Left lung (tissue), 14 donors: ENCODE measurements at places on chromosomes 1 and 21. TPM values are rescaled to one million over a fixed set of nuclear protein-coding genes. Genes with fewer than 3 reads are reported as not detected.

GRCh38 chr1:160539990-160540858 lies 17.2 kb upstream of the SLAMF6 start:
- H3K4me1 ChIP-seq: no peaks in the 10 kb centered on the region
- H3K27me3 ChIP-seq: no peaks in the 10 kb centered on the region
- DNase-seq: no peak
- no peak overlapping the region for H3K4me3 ChIP-seq
- peak overlapping the region; percentile 55 for H3K27ac ChIP-seq

GRCh38 chr1:234256359-234256758 lies 116.9 kb upstream of the COA6 start:
- no peak overlapping the region for H3K4me3 ChIP-seq
- no peak for DNase-seq
- H3K27me3 ChIP-seq: no peaks in the 10 kb centered on the region
- no peaks in the 10 kb centered on the region for H3K36me3 ChIP-seq
- H3K4me1 ChIP-seq: no peaks in the 10 kb centered on the region

- peaks cover 29% of the 10 kb centered on the region for H3K4me1 ChIP-seq
- H3K27ac ChIP-seq: no peak overlapping the region
- no peaks in the 10 kb centered on the region for H3K36me3 ChIP-seq
- no peak for DNase-seq
- no peaks in the 10 kb centered on the region for H3K27me3 ChIP-seq
- no peak overlapping the region for H3K4me3 ChIP-seq
Measured at GRCh38 chr1:154520333-154520732, 18.1 kb upstream of the SHE start.

Gene SLC30A10
- not detected for total RNA-seq
